Hematopoietic multipotent progenitor cell treated with erythropoietin and hydrocortisone succinate and interleukin-3 and kit ligand, for 17 days (in vitro differentiated cells): ENCODE measurements at places on chromosomes 3 and 15.

DNA sequence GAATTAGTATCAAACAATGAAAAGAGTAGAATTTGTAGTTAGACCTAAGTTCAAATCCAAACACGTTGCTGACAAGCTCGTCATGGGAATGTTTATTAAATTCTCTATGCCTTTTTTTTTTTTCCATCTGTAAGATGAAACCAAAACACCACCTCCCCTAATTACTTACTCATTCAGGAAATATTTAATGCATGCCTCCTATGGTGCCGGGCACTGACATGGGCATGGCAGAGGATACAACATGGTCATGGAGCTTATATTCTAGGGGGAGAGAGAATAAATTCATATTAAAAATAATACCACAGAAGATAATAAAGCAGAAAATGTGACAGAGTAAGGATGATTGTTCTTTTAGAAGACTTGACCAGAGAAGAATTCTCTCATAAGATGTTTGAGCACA is 215.8 kb downstream of the RYR3 start:
- no peak for DNase-seq

- no peak for DNase-seq
Observed at GRCh38 chr3:87101861-87102625, 111.1 kb upstream of the VGLL3 start.

DNA sequence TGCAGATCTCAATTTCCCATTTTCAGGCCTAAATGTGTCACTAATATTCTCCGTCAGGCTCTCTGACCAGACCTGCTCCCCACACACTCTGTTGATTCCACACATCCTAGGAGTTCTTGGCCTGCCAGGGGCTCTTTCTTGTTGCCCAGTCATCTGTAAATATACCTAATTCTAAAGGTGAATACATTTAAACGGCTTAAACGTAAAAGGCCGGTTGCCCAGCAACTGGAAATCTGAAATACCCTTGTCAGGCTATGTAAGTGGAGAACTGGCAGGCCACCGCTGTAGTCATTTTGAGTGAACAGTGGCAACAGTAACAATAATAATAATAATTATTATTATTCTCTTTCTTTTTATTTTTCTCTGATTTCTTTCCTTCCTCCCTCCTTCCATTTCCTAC is 302.7 kb downstream of the AGBL1 start:
- DNase-seq = no peak

DNA sequence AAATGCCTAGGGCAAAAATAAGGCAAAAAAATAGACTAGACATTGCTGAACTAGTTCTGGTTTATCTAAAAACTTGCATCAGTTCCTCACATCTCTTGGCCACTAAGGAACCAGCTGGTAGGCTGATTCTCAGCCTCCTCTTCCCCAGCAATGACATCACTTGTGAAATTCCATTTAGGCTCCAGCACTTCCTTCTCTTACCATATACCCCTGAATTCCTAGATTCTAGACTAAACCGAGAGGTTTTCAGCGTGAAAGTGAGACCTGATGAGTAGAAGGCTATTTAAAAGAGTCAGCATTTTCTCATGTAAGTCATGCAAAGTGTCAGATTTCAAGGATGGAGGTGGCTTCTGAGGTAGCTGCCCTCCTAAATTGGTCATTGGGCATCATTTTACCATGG is 247.1 kb upstream of the CDIN1 start:
- no peak for DNase-seq

GRCh38 chr3:9915254-9916141 is 1.4 kb upstream of the IL17RC start:
- DNase-seq = peak; percentile 44

GRCh38 chr15:40982855-40983254 is 29.6 kb downstream of the CHAC1 start:
- DNase-seq = no peak

DNA sequence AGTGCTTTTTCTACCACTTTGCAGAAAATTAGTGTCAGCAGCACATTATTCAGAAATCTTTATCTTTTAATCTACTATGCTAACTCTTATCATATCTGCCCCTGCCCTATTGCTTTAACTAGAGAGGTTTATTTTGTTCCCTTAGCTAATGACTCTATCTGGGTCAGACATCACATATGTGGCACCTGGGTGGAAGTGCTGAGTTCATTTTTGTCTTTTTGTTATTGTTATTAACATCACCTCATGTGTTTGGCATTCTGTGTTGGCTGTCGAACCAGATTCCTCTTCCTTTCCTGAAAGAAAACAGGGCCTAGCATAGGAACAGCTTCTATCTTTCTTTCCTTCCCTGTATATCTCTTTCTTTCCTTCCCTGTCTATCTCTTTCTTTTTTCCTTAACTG is 100.7 kb downstream of the RBMS3 start:
- DNase-seq = no peak

GRCh38 chr3:194574639-194575483 is 58.4 kb downstream of the TMEM44 start:
- DNase-seq = no peak

- DNase-seq = no peak
Observed at GRCh38 chr3:167866331-167866730, 130.8 kb downstream of the SERPINI1 start.

DNA sequence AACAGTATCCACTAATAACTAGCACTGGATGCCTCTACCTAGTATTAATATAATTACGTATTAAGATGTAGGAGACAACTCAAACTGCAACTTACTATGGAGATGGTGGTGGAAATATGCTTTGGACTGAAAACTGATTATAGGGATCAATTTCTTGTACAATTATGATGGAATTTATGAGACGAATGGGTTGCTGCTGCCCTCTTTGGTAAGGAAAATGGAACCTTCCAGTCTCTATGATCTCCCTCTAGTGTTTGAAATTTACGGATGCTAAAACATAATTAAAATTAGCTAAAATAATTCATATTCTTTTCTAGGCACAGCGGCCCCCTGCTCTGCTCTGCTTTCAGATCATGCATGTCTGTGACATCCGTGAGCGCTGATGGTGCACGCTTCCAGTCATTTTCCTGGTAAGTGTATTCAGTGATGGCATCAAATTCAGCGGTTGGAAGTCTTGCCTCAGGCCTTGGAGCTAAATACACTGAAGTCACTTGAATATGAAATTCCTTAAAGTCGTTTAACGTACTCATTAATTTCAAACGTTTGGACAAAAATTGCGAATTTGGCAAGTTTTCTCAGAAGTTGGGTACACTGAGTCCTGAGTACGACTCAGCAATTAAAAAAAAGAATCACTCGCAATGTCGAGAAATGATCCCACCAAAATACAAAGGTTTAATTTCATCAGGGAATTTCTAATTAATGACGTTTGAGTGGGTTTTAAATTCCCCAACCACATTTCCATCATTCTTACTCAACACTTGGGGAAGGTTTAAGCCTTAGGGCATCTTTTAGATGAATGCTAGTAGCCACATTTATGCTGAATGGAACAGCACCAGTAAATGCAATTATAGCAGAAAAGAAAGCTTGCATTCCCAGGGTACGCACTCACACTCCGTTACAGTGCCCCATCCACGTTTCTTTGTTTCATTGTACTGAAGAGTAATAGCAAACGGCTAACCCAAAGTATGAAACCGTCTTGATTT is 132.6 kb downstream of the NR2F2 start:
- no peak for DNase-seq

GRCh38 chr3:25587094-25587493 is 77.6 kb downstream of the TOP2B start:
- no peak for DNase-seq

- DNase-seq = no peak
Observed at GRCh38 chr15:72889545-72889944, 106.0 kb upstream of the ADPGK start.

DNA sequence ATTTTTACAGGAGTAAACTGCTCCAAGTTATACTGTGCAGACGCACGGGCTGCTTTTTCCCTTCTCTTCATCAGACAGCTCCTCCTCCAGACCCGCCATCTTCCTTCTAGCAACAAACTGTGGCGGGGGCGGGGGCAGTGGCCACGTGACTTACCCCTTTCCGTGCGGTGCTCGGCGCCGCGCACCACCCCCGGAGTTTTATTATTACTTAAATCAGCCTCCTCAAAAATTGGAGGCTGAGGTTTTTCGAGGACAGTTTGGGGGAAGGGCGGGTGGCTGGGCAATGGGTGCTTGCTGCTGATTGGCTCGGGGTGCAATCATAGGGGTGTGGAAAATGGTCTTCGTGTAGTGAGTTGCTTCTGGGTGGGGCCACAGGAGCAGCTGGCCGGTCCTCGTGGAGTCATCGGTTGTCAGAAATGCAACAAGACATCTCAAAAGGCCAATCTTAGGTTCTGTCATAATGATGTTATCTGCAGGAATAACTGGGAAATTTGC is 77.1 kb upstream of the MFGE8 start:
- no peak for DNase-seq

- DNase-seq = no peak
Observed at GRCh38 chr15:94069844-94070243, 161.5 kb upstream of the MCTP2 start.

DNA sequence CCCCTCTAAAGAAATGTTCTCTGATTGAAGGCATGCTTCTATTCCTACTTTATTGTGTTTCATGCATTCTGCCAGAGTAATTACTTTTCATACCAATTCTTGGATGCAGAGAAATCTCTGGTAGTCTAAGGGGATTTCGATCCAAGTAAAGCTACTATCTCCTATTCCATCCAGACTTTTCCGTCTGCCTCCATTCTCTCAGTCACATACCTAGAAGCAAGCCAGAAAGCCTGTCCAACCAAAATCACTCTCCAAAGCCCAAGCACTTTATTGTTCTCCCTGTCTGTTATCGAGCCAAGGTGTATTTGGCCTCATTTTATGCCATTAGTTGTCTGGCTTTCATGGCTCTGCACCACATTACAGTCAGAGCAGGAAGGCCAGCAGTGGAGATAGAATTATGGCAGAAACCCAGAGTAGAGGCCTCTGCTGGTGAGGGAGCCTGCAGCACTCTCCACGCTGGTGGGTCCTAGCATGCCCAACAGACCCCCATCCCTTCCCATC is 95.9 kb downstream of the SLC49A4 start:
- DNase-seq = no peak

DNA sequence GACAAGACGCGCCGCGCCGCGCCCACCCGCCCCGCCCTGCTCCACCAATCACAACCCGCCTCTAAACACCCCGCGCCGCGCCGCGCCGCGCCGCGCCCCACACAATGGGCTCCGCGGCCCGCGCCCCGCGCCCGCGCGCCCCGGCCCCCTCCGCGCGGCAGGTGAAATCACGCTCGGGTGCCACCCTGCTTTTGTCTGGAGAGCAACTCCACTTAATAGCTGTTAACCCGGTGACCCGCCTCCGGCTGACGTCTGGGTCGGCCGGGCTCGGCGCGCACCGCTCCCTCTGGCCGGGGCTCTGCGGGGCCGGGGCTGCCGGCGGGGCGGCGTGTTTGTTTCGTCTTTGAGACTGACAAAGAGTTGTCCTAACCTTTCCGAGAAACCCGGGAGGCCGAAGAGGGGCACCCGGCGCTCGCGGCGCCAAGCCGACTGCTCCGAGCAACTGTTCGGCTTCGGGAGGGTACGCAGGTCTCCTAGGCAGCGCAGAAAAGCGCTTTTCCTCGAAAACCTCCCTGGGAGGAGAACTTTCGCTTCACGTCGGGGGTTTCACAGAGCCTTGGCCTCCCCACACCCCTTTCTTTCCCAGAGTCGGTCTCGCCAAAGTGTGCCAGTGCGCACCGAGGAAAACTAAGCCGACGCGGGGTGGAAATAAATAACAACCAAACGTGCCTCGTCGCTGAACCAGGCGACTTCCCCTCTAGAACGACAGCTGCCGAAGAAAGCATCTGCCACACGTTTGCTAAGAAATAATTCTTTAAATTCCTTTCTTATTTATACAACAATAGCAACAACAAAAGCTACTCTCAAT is 518.4 kb downstream of the FOXP1 start:
- DNase-seq = peak; percentile 44

GRCh38 chr3:190345027-190345821 is 23.0 kb upstream of the CLDN1 start:
- peak; percentile 12 for DNase-seq

DNA sequence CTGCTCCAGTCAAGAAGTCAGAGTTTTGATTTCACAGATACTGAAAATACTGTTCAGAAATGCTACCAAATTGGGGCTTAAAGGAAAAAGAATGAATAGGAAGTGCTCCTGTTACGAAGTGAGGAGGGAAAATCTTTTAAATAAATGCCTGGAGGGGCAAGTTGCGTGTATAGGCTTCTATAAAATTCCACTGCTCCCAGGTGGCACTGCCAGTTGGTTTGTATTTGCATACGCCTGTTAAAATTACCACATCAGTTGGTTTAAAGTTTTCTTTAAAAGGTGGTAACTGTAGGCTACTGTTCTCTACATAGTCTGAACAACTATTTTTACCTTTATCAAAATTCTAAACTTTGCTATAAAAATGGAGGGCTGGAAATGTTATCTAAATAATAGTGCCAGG is 123.5 kb downstream of the DLG1 start:
- DNase-seq = no peak

- no peak for DNase-seq
Observed at GRCh38 chr3:71525391-71525790, 58.1 kb downstream of the FOXP1 start.

- DNase-seq = no peak
Observed at GRCh38 chr15:47885920-47886319, 168.6 kb downstream of the SEMA6D start.

- no peak for DNase-seq
Observed at GRCh38 chr15:81030301-81030750, 29.6 kb downstream of the TLNRD1 start.
